ENCODE measurements at places on chromosomes 4 and X.

DNA sequence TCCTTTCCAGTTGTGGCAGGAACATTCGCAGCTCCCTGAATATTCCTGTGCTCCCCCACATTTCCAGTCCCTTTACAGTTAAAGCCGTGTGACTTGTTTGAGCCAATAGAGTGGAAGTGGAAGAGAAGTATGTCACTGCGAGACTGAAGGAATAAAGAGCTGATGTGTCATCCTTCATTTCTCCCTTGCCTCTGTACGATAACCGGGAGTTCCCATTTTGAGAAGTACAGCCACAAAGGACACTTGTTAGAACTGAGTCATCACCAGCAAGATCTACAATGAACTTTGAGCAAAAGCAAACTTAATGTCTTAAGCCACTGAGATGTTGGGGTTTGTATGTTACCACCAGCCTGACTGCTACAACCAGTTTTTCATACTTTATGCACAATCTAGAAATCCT lies 92.3 kb downstream of the SPRY1 start:
- DNase-seq: no peak

- no peak for DNase-seq
Observed at GRCh38 chrX:44871931-44872820, 812 bp upstream of the KDM6A start.

DNA sequence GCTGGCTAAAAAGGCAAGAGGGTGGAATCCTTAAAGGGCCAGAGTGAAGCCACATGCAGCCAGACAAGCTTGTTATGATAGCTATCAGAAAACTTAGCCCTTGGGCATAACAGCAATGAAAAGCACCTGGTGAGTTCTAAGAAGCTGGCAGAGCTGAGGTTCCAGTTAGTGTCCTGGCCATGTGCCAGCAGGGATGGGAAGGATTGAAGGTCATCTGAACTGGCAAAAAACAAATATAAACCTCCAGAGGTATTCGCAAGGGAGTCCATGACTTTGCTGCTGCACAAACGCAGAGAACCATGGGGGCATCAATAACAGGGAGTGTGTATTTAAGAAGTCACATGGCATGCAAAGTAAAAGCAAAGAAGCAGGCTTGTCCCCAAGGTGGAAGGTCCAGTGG lies 208.9 kb downstream of the FAM47A start:
- no peak for DNase-seq

GRCh38 chr4:110250023-110250387 lies 51.6 kb upstream of the ELOVL6 start:
- no peak for DNase-seq

DNA sequence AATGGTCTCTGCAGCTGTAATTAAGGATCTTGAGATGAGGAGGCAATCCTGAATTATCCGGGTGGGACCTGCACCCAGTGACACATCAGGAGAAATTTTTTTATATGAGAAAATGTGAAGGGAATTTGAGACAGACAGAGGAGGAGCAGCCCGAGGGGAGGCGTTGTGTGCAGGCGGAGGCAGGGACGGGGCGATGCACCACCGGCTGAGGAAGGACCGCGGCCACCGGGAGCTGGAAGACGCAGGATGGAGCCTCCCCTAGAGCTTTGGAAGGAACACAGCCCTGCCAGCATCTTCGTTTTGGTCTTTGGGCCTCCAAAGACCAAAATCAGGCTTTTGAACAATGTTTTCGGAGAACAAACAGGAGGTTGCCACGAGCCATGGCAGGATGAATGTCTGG lies 85.0 kb upstream of the ADRA2C start:
- DNase-seq: no peak

DNA sequence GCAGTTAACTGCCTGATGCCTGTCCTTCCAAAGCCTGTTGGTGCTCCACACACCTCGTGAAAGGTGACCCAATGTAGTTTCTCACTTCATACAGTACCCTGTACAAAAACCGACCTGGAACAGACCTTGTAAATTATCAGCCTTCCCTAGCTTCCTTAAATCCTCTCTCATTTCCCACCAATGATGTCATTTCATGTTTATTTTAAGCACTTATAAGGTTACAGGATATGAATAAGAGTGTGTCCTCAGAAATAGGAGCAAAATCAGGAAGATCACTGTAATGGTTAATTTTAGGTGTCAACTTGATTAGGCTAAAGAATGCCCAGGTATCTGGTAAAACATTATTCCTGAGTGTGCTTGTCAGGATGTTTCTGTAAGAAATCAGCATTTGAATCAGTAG lies 44.7 kb downstream of the TMEM150C start:
- no peak for DNase-seq

DNA sequence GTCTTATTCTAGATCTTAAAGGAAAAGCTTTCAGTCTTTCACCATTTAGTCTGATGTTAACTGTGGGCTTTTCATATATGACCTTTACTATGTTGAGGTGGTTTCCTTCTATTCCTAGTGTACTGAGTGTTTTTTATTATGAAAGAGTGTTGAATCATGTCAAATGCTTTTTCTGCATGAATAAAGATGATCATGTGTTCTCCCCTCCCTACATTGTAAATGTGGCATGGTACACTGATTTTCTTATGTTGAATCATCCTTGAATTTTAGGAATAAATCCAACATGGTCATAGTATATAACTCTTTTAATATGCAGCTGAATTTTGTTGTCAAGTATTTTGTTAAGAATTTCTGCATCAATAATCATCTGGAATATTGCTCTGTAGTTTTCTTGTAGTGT lies 4.3 kb downstream of the CLGN start:
- no peak for DNase-seq

- DNase-seq: no peak
Observed at GRCh38 chrX:38860106-38861013, 59.1 kb downstream of the MID1IP1 start.

DNA sequence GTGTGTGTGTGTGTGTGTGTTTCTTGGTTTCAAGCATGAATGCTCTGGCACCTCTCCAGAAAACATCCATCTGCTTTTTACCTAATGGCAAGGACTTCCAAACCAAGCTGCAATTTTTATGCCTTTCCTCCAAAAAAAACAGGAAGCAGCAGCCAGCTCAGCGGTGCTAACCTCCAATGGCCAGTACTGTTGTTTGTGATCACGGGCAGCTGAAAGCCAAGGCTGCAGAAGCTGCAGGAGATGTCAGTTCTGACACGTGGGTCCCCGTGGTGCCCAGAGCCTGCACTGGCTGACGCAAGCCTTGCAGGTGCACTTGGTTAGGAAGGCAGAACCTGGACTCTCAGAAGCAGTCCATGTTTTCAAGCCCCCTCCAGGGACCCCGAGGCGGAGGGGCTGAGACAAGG lies 313.6 kb upstream of the DDX53 start:
- peak; percentile 14 for DNase-seq

DNA sequence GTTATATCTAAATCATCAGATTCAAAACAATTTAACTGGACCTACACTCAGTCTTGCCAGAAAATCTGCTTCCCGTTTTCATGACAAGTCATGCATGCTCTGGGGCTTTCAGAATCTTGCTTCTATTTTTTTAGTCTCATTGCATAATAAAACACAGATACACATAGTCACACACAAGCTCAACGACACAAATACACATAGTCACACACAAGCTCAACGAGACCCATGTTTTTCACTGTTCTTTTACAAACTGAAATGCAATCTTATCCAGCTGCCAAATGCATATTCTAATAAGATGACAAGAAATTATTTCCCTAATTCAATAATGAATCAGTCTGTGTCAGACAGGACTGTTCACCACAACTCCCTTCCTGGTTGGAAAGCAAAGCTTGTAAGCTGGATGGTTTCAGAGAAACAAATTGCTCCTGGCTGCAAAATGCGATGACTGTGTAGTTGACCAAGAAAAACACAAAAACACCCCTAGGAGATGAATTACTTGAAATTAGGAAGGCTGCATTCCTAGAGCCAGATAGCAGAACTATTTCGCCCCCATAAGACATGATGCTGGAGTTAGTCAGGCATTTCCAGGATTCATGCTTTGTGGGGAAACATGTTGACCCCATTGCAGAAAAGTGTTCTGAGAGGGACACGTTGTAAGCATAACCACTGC lies 208.7 kb downstream of the CHIC2 start:
- no peak for DNase-seq

GRCh38 chr4:114237997-114238396 lies 258.6 kb upstream of the ARSJ start:
- DNase-seq: no peak

DNA sequence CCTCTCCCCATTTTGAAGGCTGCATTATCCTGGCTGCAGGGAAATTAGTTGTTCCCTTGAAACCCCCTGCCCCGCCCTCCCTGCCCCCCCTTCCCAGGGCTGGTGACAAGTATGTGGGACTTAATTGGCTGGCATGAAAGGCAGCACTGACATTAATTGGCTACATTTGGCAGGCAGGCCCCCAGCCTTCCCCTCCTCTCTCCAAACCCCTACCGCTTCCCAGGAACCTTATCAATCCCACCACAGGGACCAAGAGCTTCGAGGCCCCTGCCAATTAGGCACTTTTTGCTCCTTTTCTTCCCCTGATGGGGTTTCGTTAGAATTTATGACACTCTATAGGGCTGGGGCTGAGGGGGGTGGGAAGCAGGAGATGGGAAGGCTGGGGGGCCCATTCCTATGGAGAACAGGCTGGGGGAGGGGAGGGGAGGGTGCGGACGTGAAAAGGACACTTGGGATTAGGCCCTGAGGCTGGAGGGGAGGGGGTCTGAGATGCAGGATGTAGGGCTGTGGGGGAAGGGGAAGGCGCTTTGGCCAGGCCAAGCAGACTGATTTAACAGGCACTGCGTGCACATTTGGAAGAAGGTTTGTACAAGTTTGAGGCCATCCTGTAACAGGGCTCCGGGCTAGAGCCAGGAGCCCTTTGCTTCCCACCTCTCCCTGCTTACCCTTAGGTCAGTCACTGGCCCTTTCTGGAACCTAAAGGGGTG lies 52.2 kb downstream of the EFNB1 start:
- DNase-seq: no peak

DNA sequence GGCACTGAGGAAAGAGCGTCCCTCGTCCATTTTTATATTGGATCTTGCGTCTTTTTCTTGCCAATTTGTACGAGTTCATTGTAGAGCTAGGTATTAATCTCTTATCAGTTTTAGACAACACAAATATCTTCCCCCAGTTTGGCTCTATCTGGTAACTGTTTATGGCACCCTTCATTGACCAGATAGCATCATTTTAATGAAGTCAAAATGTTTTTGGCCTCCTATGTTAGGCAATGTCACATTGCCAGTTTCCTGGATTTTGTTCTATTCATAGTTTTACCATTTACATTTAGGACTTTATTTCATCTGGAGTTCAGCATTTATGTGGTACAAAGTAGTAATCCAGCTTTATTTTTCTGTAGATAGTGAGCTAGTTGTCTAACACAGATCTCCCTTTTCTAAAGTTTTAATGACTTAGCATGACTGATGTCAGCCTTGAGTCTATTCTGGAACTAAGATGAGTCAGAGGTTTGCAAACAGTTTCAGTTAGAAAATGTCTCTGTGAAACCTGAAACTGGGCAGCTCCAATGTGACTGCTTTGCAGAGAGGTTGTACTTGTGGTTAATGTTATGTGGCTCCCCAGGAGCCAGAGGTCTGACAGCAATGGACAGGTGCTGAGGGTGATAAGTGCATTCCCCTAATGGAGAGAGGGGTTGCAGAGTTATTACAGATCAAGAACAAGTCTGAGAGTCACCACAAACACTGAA lies 5.3 kb upstream of the STBD1 start:
- DNase-seq: peak; percentile 50

DNA sequence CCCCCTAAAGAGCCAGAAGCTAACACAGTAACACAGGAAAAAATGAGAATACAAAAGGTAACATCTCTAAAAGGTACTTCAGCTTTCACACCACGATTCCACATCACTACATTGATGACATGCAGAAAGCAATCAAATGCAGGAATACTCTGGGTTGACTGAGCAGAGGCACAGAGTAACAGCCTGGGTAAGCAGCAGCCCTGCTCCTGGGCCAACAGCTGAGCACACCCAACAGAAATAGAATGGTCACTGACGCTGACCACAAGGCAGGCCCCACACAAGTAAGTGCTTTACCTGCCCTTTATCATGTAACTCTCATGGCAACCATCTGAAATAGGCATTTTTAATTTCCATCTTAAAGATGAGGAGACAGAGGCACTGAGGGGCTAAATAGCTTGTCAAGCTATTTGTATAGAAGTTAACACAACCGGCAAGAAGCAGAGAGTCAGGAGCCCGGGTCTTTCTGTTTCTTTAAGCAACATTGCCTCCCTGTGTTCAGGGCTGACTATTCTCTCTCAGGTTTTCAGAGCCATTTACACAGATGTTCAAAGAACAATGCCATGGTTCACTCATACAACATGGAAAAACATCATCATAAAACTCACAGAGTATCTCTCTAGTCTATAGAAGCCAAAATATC lies 168.9 kb downstream of the ZNF674 start:
- peak; percentile 12 for DNase-seq

- no peak for DNase-seq
Observed at GRCh38 chr4:108327642-108328382, 159.1 kb upstream of the LEF1 start.

- no peak for DNase-seq
Observed at GRCh38 chrX:129908636-129909035, 2.7 kb downstream of the UTP14A start.

DNA sequence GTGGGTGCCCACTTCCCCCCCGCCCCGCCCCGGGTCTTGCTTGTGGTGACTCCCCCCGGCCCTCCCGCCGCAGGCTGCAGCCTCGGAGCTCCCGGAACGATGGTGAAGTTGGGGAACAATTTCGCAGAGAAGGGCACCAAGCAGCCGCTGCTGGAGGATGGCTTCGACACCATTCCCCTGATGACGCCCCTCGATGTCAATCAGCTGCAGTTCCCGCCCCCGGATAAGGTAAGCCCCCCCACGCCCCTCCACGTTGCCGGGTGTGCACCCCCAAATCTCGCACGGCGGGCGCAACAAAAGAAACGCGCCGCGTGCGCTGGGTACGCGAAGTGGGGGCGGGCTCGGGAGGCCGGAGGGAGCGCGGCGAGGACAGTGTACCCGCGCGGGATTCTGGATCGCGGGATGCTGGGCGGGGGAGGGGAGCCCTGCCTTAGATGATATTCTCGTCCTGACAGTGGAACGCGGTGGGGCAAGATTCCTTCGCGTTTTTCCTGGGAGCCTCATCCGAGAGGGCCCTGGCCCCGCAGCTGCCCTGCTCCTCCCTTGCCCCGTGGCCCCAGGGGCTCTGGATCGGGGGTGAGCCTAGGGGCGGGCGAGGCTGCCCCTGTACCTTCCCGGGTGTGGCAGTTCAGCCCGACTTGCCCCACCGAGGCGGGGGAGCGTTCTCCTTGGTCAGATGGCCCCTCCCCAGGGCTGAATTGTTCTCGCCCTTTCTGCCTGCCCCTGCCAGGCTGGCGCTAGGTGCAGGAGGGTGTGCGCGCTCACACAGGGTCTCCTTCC lies 819 bp downstream of the NSG1 start:
- no peak for DNase-seq

GRCh38 chr4:150080875-150081274 lies 2.6 kb downstream of the DCLK2 start:
- DNase-seq: no peak

GRCh38 chr4:16875487-16875886 lies 23.0 kb downstream of the LDB2 start:
- DNase-seq: peak; percentile 45

DNA sequence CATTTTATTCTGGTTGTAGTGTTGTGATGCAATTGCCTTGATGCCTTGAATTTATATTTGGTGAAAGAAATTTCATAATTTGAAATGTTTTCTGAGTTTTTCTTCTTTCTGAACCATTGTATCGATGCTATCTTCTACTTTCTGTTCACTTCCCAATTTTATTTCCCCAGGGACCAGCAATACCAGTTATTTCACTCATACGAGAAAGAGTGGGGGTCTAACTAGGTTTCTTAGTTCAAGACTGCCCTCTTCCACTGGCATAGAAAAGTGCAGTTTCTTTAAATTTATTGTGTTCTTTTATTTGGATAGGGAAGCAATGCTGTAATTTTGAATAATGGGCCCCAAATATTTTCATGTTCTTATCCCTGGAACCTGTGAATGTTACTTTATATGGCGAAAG lies 544.0 kb upstream of the ADGRL3 start:
- DNase-seq: no peak
